ENCODE measurements at places on chromosomes 7 and 10.

DNA sequence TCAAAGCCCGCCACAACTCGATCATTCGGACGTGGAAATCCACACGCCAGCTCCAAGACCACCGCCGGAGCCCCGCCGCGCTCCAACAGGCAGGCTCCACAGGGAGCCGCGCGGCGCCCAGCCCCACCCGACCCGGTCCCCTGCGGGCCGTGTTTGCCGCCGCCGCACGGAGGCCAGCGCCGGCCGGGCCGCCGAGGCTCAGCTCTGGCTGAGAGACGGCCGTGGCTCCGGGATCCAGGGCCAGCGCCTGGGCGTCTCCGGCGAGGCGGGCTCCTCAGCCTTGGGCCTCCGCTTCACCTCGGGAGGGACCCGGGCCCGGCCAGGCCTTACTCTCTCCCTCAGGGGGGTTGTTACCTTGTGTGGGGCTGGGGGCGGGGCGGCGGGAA, 333 bp downstream of the SMNDC1 start:
- no peak for DNase-seq

DNA sequence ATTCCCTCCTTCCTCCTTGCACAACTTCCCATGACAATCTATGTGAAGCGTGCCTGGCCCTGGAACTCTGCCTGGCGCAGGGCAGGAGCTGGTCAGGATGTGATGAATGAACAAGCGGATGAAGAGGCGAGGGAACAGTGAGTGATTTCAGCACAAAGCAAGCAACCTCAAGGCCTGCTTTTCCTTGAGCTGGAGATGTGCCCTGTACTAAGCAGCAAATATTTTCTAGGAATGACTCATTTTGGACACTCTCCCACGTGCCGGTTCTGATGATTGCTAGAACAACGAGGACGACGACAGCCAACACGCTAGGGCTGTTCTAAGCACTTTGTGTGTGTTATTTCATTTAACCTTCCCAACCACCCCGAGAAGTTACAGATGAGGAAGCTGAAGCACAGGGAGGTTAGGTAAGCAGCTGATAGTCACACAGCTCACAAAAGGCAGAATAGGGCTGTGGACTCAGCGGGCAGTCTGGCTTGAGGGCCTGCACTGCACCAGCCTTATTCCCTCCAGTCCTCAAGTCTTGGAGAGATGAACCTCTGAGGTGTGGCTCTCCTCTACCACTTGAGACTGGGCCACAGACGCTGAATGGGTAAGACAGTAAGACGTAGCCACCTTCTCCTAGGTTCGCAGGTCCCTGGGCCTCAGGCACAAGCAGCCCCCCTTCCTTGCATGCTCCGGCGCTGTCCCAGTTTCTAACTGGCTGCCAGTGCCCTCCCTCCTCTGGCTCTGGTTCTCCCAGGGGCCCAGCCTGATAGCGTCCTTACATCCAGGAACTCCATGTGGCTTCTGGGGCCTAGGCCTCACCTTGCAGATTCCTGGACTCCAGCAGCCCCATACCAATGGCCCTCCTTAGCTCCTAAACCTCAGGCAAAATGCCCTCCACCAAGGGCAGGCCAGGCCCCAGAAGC, 59.0 kb downstream of the YKT6 start:
- DNase-seq: no peak

GRCh38 chr10:63146503-63146902, 13.4 kb downstream of the NRBF2 start:
- no peak for DNase-seq

DNA sequence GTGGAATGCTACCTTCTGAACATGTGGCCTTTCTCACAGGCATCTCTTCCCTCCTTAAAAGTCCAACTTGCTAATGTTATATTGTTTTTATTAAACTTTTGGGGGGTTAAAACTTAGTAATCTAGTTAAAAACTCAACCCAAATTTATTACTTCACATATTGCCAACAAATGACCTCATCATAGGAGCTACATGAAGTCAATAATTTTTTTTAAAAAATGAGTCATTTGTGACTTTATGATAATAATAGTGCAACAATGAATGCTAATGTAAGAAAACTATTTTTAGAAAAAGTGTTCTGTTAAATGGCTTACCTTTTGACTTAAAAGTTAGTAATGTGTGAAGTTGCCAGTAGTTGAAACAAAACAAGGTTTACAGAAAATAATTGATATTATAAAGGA, 325.9 kb upstream of the FZD1 start:
- DNase-seq: no peak

DNA sequence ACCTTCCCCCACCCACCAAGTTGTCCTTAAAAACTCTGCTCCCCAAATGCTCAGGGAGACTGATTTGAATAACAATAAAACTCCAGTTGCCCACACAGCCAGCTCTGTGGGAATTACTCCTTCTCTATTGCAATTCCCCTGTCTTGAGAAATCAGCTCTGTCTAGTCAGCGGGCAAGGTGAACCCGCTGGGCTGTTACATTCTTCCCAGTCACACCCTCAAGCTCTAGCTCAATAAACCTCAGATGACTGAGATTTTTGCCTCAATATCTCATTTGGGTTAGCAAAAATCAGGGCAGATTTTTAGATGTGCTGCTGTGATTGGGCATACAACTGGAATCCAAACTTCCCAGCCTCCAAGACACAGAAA, 32.9 kb downstream of the SVOPL start:
- DNase-seq: no peak

DNA sequence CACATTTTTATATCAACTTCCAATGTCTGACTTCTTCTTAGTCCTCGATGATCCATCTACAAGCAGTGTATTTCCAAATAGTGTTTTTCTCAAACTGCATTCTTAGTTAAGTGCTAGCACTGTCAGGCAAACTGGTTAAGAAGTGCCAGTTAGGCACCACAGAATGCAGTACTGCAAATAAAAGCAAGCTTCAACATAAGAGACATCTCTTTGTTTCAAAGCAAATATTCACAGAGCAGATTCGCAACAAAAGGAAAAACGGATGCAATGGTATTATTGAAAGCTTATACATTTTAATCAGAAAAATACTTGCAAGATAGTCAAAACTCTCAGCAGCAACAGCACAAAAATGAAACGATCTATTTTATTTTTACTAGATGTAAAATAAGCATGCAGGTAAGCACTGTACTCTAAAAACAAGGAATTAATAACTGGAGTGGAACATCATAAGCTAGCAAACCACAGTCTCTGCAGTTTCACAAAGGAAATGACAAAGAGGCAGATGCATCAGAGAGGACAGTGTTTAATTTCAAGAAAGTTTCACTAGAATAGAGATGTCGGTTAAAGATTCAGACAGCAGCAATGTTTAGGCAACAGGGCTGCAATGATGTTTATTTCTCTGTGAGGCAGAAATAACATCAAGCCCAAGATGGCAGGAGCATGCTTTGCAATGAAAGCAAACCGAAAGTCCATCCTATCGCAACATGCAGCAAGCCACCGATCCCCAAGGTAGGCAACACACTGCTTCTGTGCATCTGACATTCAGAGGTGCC, 82.0 kb downstream of the FGFR2 start:
- no peak for DNase-seq

DNA sequence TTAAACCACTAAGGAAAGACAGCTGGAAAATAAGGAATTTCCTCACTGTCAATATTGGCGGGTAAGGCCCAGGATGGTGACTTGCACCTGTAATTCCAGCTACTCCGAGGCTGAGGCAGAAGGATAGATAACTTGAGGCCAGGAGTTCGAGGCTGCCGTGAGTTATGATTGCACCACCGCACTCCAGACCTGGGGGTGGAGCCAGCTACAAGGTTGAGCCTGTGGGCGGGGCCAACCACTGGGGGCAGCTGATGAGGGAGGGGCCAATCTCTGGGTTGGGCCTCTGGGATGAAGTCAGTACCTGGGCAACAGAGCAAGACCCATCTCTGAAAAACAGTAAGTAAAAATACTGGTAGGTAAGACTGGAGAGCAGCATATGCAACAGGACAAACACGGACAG, 80.1 kb upstream of the ADO start:
- no peak for DNase-seq

DNA sequence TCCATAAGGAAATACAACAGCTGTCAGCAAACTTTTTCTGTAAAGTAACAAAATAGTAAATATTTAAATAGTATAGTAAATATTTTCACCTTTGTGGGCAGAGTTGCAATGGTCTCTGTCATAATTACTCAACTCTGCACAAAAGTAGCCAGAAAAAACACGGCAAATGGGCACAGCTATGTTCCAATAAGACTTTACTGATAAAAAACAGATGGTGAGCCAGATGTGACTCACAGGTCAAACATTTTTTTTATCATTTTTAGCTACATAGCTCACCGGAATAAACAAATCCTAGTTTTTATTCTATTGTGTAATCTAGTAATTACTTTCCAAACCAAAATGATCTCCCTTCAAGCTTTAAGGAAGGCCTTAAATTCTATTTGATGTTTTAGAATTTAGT, 55.3 kb downstream of the NCAPG2 start:
- no peak for DNase-seq

DNA sequence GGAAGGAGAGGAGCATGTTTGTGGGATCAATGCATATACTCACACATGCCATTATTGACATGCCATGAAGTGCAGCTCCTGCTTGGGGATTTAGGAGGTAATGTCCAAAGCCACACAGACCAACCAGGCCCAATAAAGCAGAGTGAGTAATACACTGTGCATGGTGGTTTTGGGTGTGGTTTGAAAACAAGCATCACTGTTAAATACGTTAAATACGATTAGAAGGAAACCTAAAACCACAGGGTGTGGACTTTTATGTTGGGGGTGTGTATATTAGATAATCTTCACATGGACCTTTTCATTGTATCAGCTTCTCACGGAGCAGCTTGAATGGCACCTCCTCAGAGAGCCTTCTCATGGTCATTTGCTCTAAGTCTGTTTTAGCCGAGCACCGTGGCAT, 10.4 kb upstream of the EIF3A start:
- DNase-seq: no peak

- DNase-seq: no peak
Observed at GRCh38 chr10:29379208-29379607, 90.3 kb downstream of the LYZL1 start.

GRCh38 chr7:139869886-139870285, 40.8 kb downstream of the TBXAS1 start:
- DNase-seq: no peak
